ENCODE measurements at places on chromosomes 5 and 9.

DNA sequence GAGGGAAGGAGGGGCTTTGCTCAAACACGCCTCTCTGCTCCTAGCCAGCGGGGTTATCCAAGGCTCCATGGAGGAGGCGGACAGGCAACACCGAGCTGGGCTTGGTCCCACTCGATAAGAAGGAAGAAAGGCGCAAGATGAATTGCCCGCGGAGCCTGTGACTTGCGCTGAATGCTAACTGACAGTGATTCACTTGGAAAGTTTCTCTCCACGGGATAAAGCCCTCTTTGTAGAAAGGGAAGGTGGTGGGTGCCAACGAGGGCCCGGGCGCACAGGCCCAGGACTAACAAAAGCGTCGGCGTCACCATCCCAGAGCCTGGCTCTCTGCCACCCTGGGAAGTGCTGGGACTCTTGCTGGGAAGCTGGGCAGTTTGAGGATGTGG, 76.0 kb downstream of the VAV2 start:
- DNase-seq, result no peak

DNA sequence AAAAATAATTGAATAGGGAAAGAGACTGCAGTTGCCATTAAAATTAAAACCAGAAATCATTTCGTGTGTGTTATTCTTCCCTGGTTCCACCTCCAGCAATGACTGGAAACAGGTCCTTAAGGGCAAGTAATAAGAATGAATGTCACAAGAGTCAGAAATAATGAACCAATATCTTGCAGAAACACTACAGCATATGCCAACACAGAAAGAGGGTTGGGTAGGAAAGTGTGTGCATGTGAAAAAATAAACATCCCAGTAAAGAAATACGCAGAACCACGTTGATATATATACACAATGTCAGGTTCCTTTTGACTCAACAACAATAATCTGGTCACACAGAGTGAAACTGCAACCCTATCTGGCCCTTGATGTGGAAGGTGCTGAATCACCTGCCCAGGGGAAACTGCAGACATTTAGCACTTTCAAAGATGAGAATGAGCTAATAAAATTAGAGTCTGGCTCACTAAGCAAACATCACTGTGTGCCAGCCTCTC, 15.0 kb downstream of the HMHB1 start:
- DNase-seq, result no peak

GRCh38 chr5:58763390-58763789, 180.5 kb downstream of the RAB3C start:
- no peak for DNase-seq

DNA sequence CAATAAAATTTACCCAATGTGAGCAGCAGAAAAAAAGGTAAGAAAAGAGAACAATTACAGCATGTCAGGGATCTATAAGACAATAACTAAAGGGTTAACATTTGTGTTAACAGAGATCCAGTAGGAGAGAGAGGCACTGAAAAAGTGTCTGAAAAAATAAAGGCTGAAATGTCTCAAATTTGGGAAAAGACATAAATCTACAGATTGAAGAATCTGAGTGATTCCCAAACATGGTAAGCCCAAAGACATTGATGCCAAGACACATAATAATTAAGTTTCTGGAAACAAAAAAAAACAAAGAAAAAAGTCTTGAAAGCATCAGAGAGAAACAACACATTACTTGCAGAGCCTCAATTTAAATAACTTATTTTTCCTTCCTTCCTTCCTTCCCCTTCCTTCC, 31.1 kb upstream of the ZNF782 start:
- DNase-seq, result no peak

GRCh38 chr5:106185661-106186081, 1485.1 kb downstream of the EFNA5 start:
- no peak for DNase-seq

- no peak for DNase-seq
Measured at GRCh38 chr5:163727028-163727427, 221.6 kb downstream of the MAT2B start.

- no peak for DNase-seq
Measured at GRCh38 chr5:137582218-137582617, 83.1 kb upstream of the SPOCK1 start.

GRCh38 chr5:37662362-37662761, 177.5 kb downstream of the GDNF start:
- no peak for DNase-seq

DNA sequence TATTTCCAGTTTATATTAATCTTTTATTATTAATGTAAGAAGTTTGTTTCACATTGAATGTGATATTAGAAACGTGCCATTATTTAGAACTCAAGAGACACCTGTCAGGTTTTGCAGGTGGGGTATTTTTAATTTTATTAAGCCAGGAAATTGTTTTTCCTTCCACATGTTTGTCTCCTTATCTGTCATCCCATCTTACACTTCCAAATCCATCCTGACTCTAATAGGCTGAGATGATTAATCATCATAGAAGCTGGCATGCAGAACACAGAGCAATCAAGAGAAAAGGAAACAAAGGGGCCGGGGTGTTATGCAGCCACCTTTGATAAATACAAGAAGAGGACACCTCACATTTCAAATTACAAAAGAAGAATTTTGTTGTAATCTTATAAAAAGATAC, 506.5 kb downstream of the ISL1 start:
- no peak for DNase-seq

GRCh38 chr9:33225319-33226147, 14.4 kb upstream of the SPINK4 start:
- peak; percentile 65 for DNase-seq

DNA sequence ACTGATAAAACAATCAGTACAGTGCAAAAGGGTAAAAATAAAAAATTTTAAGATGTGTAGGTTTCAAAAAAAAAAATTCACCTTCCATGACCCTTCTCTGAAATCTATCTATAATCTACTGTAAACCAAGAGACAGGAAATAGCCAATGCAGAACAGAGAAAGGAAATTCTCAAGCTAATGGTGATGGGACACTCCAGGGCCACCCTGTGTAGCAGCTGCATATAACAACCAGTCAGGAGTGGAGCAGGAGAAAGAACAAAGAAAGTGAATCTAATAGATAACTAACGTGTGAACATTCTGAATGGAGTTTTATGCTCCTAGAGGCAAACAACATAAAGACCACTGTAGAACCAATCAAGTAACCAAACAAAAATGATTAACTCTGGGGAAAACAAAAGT, 16.6 kb downstream of the SPTLC1 start:
- DNase-seq, result no peak

GRCh38 chr9:90855208-90855902, 53.7 kb downstream of the SYK start:
- no peak for DNase-seq

GRCh38 chr5:8184455-8185063, 315.6 kb downstream of the MTRR start:
- no peak for DNase-seq

GRCh38 chr9:21777701-21778100, 24.7 kb upstream of the MTAP start:
- DNase-seq, result no peak

- DNase-seq, result no peak
Measured at GRCh38 chr9:78676623-78677022, 379.7 kb downstream of the PSAT1 start.

GRCh38 chr5:96940586-96940985, 4.7 kb downstream of the LNPEP start:
- no peak for DNase-seq

- DNase-seq, result no peak
Measured at GRCh38 chr9:136078024-136078423, 17.1 kb downstream of the NACC2 start.

- DNase-seq, result no peak
Measured at GRCh38 chr5:34959323-34959722, 30.0 kb downstream of the DNAJC21 start.

DNA sequence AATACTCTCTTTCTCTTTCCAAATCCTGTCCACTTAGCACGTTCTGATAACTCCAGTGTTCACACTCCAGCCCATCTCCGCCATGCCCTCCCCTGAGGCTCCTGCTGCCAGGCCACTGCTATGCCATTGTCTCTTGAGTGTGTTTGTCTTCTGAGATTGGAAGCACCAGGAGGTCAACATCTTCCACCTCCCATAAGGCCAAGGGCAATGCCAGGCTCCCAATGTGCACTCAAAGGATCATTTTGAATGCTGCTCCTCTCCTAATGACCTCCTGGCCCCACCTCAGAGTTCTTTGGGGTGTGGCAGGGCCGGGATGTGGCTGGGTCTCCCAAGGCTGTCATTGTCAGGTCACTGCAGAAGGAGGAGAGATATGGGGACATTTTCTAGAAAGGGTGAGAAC, 19.5 kb downstream of the IGIP start:
- DNase-seq, result no peak

- no peak for DNase-seq
Measured at GRCh38 chr9:29325894-29326293, 1752.6 kb upstream of the C9orf72 start.

- DNase-seq, result no peak
Measured at GRCh38 chr9:70091572-70091971, 47.9 kb downstream of the MAMDC2 start.

GRCh38 chr9:89204801-89205200, 26.2 kb upstream of the SHC3 start:
- no peak for DNase-seq

DNA sequence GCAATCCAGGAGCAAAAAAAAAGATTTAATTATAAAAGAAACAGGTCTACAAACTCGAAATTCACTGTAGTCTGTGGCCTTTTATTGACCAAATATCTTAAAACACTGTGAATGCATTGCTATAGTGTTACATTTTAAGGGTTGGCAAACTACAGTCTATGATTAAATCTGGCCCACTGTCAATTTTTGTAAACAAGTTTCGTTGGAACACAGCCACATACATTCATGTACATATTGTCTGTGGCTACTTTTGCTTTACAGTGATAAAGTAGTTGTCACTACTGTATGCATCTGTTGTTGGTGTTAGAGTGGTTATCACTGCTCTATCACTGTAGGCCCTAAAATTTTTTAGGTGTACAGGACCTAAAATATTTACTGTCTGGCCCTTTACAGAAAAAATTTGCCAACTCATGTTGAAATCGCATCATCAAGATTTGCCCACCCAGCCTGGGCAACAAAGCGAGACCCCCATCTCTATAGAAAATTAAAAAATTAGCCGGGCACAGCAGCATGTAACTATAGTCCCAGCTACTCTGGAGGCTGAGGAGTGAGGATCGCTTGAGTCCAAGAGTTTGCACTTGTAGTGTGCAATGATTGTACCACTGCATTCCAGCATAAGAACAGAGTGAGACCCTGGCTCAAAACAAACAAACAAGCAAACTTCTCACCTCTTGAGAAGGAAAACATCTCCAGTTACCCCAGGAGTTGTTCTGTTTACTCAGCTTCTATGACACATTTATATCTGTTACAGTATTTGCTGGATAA, 89.0 kb downstream of the ERBIN start:
- peak; percentile 2 for DNase-seq

DNA sequence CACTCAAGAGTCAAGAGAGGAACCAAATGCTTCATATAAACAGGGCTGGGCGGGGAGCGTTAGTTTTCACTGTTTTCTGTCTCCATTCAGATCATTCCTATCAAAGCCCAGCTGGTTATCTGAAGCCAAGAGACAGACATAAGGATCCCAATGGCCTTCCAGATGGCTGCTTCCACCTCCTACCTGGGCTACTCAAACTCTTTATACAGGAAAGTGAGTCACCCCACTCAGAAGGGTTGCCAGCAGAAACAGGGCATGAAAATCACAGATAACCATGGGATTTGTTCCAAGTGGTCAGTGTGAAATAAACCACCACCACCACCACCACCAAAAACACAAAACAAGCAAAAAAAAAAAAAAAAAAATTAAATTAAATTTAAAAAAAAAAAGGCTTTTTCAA, 5.5 kb downstream of the PRSS3 start:
- DNase-seq, result no peak

DNA sequence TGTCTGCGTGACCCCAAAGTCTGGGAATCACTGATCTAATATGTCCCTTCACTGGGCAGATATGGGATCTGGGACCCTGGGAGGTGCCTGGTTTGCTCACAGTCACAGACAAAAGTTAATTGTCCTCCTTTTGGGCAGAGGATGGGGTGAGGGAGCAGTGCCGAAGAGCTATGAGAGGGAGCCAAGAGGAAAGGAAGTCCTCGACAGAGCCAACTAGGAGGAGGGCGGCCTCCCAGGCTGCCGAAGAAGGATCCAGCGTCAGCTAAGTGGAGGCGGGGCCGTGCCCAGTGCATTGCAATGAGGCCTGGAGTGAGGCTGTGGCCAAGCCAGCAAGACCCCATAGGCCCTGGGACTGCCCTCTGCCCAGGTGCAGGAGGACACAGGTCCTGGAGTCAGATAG, 11.4 kb downstream of the AIF1L start:
- no peak for DNase-seq

DNA sequence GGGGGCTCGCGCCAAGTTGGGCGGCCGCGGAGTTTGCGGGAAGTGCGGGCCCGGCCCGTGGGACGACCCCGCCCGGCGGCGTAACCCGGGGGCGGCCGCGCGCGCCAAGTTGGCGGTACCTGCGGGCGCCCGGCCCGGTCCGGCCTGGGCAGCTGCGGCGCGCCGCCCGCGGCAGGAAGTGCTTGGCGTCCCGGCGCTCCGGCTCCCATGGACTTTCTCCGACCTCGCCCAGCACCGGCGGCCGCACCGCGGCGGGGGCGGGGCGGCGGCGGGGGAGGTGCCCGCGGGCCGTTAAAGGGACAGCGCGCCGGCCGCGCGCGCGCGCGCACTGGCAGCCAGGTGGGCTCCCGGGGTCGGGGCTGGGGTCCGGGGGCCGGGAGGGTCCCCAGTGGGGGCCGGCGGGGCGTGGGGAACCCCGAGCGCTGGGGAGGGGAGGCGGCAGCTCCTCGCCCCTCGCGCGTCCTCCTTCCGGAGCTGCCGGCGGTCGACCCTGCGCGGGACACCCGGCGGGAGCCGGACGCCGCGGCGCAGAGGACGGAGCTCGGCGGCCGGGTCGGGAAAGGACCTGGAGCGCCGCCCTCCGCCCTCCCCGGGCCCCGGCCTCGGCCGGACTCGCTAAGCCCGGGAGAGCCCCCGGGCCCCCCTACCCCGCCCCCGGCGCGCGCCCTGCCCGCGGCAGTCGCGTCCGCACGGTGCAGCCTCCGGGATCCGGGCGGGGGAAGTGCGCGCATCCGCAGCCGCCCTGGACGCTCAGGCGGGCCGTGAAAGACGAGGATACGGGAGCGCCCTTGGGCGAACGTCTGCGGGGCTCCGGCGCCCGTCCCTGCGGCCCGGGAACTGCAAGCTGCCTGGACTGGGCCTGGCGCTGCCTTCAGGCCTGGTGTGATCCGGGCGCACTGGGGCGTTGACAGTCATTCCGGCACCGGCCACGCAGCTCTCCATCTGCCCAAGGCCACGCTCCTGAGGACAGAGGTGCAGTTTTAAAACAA, at the start of gene NACC2:
NACC2 (minus strand) TSS at position 220 of the 989 bp plus-strand sequence. CDS start 44,768 bp downstream, outside the sequence.
- DNase-seq, result no peak

DNA sequence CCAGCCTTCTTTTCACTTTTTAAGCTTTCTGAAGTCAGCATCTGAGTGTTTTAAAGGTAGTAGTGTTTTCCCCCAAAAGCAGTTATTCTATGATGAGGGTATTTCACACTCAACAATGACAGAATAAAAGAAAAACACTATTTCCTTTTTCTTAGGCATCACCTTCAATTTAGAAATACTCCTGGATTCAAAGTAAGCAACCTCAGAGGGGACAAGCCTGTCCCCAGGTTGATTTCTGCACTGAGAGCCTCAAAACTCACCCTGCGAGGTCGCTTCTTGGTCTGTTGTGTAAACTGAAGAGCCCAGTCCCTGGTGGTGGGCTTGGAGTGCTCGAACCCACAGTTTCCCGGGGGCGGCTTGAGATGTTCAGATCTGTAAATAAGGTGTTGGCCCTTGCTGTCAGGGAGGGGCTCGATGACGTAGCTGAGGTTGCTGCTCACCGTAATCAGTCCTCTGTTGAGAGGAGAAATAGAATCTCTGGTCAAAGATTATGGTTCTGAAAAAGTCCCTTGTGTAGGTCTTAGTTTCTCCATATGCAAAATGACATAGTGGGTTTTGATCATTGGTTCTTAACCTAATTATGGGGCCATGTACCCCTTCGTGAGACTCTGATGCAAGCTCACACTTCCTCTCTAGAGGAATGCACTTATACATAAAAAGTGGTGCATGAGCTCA, 55.9 kb downstream of the ADAM19 start:
- no peak for DNase-seq
